ENCODE measurements at places on chromosomes 7 and 10.

- no peak for DNase-seq
Observed at GRCh38 chr7:23212395-23212794, 30.5 kb downstream of the NUP42 start.

GRCh38 chr7:55502124-55502857 lies 70.0 kb downstream of the VOPP1 start:
- no peak for DNase-seq

- DNase-seq, result no peak
Observed at GRCh38 chr10:118145256-118145655, 98.5 kb upstream of the RAB11FIP2 start.

DNA sequence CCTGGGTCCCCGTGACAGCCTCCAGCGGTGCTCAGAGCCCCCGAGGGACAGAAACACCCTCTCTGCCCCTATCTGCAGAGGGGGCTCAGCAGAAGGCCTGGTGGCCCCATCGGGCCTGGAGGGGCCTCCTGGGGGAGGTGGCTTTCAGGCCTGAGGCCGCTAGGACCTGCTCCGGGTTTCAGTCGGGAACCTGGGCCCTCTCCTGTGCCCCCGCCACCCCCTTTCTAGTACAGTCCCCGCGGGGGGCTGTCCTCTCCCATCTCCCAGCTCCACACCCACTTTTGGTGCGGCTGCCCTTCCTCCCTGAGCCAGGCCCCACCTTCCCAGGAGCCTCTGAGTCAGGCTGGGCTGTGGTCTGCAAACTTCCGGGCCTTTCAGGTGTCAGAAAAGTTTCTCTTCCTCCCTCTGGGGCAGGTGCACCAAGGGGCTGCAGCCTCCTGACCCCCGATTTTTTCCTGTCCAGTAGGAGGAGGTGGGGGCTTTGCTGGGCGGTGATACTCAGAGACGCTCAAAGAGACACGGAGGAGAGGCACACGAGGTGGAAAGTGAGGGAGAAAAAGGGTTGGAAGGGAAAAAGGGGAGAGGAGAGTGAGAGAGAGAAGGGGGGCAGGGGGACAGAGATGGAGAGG lies 692 bp downstream of the CARD11 start:
- no peak for DNase-seq

DNA sequence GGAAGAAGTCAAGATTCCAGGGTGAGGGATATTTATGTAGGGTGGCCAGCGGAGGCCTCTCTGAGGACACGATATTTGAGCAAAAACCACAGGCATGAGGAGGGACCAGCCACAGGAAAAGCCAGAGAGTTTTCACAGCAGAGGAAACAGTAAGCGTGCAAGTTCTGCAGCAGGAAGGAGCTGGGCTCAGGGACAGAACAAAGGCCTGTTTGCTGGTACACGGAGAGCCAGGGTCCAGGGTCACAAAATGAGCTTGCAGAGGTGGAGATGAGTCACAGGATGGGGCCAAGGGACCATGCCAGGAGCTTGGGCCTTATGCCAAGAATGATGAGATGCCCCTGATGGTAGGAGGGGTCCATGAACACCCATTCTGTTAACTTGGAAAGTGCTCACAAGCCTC lies 283.5 kb downstream of the PLXNA4 start:
- DNase-seq, result no peak

DNA sequence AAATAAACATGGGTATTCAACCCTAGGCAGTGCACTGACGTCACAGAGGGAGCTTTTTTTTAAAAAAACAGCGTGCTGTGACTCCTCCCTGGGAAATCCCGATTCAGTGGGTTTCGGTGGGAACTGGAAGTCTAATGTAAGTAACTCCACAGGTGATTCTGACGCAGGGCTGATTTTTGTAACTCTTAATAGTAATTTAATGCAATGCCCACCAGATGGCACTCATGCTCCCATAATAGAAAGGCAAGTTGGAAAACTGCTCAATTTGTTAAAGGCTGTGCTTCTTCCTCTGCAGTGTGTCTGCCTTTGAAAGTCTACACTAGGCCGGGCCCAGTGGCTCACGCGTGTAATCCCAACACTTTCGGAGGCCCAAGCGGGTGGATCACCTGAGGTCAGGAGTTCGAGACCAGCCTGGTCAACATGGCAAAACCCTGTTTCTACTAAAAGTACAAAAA lies 10.9 kb upstream of the RSU1 start:
- peak; percentile 44 for DNase-seq

- no peak for DNase-seq
Observed at GRCh38 chr10:30538086-30538485, 91.5 kb downstream of the LYZL2 start.

GRCh38 chr10:71337219-71337701 lies 18.2 kb downstream of the SLC29A3 start:
- no peak for DNase-seq

- DNase-seq, result no peak
Observed at GRCh38 chr7:18541181-18541870, 45.8 kb downstream of the HDAC9 start.

DNA sequence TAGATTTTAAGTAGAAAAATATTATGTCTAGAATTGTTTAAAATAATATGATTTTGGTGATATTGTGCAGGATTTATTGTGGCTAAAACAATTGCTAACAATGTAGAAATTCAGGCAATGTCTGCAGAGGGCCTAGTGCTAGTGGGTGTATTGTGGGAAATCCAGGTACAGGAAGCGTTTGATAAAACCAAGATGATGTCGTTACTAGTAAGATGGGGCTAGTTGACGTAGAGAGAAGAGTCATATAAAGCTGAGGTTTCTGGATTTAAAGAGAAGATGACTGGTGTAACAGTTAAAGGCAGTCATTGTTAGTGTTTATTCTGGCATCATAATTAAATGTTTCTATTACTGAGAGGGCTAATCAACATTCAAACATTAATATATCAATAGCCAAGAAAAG lies 43.5 kb downstream of the ADK start:
- no peak for DNase-seq

DNA sequence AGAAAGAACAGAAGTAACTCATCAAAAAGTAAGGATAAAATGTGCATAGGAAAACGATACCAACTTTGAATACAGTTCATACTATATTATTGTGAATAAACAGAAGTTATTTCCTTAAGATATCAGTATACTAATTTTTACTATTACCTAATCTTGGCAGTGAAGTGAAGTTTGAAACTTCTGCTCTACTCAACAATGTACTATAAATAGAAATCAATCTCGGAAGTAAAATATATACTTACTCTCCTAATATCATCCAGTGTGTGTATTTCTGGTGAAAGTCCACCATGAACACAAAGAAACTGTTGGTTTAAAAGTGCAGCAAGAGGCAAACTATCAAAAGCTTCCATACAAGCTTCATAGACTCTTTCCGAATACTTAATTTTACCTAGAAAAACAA lies 24.6 kb downstream of the PPP3CB start:
- DNase-seq, result no peak

DNA sequence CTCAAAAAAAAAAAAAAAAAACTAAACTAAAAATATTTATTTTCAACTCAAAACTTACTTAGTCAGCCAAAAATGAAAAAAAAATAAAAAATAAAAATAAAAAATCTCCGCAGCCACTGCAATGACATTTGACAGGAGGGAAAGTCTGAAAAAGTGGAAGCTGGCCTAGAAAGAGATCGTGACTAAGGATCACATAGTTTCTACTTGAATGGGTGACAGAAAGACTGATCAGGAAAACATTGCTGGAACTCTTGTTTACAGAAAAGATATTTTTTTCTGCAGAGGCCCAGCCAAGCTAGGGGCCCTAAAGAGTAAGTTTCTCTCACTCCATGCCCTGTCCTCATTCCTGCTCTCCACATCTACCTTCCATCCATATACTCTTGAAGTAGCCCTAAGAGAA lies 92.8 kb upstream of the KCND2 start:
- DNase-seq, result no peak
